ENCODE measurements at places on chromosomes 5 and 9.

DNA sequence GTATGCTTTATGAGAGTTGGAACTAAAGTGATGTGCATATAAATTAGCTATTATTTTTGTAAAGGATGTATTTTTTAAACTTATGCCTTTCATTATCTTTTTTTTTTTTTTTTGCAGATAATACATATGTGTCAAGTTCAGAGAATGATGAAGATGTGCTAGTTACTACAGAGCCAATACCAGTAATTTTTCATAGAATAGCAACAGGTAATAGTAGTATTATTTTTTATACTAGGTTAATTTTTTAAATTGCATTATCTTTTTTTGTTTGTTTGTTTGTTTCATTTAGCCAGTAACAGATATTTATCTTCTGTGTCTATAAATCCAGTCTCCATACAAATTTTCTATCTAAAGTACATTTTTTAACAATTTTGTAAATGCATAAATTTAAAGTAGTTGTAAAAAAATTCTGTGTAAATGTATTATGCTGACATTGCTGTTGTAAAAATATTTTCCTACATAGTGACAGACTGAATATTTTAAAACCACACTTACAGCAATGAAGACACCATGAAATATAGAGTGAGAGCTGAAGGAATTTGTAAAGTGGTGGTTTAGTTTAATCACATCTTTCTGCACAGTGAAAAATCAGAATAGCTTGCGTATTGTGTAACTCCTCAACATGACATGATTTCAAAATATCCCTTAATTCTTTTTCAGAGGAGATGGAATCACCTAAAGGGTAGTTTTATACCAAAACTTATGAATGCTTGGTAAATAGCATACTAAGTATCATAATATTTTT, 93.3 kb downstream of the PARP8 start:
- no peak for DNase-seq

DNA sequence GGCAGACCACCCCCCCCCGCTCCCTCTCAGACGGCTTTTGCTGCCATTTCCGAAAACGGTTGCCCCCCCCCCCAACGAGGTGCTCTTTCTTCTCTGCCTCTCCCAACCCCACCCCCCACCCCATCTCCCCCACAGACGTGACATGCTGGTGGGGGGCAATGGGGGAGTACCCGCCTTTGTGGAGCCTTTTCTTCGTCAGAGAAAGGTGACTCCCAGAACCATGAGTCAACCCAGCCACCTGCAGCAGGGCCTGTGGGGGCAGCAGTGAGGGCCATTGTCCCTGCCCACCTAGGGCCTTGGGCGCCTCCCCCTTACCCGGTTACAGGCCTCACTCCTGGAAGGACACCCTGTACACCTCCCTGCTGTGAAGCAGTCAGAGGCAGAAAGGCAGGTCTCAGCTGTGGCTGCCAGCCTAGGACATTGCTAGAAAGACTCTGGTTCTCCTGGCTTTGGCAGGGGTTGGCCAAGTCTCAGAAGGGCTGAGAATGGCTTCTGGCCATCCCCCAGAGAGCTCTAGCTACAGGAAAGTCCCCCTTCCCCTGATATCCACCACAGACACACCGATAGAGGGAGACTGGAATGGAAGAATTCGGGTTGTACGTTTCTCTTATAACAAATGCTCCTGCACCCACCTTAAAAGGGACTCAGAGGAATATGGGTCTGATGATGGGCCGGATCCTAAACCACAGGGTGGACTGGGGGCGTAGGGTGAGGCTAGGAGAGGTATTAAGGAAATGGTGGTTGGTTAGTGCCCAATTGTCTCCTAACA, 2.2 kb downstream of the DNAJB5 start:
- DNase-seq = no peak

DNA sequence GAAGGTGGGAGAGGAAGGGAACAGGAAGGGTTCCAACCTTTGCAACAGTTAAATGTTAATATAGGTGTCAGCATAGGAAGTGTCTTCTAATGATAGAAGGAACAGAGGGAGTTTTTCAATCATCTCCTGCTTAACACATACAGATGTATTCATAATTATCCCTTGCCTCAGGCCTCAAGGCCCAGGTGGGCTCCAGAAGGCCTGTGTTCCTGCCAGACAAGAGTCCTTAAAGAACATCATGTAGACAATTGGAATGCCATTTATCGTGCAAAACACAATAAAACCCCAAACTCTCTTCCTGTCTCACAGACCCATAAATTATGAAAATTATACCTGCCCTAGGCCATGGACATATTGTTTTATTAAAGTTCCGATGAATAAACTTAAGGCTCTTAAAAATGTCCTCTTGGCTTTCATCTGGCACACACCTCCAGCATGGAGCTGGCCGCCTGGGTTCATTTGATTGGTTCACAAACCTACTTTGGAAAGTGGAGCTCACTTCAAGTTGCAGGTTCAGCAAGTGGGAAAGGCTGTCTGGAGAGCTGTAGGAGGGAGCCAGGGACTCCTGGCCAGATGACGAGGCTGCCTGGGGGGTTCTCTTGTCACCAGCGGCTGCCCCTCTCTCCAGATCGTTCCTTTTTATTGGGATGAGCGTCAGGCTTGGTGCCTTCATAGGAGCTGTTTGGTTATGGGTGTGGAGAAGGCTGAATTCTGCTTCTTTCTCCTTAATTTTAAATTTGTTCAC, 17.5 kb downstream of the SPRY4 start:
- no peak for DNase-seq

DNA sequence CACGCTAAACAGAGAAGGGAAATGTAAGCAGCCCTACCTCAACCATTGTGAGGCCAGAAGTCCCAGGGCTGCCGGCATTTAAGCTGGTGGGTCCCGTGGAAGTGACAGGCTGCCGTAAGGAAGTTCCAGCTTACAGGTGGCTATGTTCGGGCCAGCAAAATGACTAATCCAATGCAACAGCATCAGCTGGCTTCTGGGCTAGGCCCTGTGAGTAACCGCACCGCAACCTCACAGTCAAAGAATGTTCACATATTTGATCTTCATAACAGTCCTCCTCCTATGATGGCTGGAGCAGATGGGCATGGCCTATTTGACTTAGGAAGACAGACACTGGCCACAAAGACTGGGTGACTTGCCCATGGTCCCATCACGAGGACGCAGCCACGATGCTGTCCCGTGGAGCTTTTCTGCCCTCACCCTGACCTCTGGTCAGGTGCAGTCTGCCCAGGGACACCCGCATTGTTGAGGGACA, 88.2 kb downstream of the LIFR start:
- peak; percentile 81 for DNase-seq

GRCh38 chr5:32865475-32865874, 154.4 kb downstream of the NPR3 start:
- DNase-seq = no peak

DNA sequence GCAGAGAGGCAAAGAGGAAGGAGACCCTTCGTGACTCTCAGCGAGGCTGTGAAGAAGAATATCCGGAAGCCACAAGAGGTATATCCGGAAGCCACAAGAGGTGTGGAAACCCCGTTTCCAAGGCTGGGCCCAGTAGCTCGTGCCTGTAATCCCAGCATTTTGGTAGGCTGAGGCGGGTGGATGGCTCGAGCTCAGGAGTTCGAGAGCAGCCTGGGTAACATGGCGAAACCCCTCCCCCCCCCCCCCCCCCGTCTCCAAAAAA, 612 bp upstream of the BBLN start:
- DNase-seq = peak; percentile 45
